T47D (cell line): ENCODE measurements at places on chromosomes 6 and 20.

DNA sequence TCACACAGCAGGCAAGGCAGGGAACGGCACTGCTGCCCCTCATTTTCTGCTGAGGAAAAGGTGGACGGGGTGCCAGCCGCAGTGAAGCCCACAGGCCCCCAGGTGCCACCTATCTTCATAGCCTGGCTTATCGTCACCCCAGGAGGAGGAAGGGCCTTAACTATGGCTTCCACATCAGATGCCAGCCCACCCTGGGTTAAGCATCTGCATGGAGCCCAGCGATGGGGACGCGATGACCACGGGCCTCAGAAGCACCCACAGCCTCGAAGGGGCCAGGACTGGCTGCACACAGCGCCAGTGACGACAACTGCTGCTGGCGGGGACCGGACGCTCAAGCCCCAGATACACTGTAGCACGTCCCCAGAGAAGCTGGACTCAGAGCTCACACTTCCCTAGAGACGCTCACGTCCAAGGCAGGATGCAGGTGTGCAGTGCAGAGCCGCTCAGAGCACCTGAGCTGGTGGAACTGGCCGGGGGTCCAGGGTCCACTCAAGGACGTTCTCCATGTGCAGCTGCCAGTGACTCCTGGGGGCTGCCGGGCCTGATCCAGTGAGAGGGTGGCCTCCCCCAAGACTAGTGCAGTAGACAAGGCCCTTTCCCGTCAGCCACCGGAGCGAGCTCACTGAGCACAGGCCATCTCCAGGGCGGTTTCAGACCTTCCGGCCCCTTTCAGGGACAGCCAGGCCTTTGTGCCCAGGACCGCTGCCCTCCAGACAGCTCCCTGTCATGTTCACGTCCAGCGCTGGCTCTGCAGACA, 83.0 kb downstream of the YTHDF1 start:
- no peak for DNase-seq

DNA sequence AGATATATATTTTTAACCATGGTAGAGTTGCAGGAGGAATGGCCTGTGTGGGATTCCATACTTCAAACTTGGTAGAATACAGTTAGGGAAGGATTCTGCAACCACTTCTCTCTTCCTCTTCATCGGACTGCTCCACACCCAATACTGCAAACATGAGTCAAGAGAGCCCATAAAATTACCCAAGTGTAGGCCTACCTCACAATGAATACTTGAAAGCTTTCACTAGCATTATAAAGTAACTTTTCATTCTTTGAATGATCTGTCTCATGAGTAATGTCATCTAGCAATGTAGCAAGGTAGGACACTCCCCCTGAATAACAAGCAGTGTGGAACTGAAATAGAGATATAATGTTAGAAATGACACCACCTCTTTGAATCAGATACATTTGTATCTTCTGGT, 79.4 kb downstream of the FOXC1 start:
- no peak for DNase-seq

DNA sequence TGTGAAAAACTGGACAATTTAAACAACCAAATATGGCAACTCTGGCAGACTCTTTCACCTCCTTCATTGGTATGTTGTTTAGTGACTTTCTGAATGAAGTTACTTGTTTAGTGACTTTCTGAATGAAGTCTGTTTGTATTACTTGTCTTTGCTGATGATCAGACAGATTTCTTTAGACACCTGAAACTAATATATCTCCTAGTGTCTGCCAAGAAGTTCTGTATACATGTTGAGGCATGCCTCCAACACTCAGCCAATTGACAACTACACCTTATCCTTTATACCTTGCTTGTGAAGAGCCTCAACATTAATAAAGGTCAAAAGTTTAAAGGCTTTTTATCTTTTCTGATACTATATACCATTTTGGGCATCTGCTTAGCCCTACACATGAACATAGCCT, 725.4 kb upstream of the EPHA7 start:
- no peak for DNase-seq

DNA sequence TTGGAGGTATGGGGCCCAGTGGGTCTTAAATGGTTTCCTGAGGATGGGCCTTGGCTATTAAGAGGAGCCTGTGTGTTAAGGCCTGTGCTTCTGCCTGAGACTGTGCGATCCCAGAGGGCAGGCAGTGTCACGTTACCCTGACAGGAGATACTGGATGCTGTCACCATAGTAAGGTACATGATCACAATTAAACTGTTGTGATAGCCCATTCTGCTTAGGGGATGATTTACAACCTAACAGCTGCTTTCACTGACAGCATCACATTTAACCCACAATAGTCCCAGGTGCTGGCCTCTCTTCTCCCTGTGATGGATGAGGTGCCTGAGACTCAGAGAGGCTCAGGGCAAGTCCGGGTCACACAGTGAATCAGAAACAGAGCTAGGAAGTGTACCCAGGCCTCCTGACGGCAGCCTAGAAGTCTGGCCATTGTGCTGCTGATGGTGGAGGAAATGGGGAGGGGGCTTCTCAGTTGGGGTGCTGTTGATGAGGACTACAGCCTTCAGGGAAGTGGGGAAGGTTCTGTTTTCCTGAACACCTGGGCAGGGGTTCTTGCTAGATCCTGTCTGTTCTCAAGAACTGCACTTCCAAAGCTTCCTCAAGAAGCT, 97.3 kb downstream of the MDGA1 start:
- DNase-seq: no peak

DNA sequence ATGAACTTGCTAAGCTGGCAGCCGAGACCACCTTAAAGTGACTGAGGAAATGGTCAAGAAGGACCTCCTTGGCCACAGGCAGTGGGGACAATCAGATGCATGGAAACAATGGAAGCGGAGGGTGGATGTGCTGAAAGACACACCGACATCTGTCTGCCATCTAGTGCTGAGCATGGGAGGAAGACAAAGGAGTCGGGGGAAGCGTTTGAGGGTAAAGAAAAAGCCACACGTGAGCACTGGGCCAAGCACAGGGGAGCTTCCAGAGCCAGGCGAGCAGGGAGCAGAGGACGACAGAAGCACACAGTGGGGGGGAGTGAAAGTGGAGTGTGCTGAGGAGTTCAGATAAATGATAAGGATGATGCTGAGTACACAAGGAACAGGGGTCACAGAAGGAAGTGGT, 367.8 kb downstream of the ZFAND3 start:
- no peak for DNase-seq

DNA sequence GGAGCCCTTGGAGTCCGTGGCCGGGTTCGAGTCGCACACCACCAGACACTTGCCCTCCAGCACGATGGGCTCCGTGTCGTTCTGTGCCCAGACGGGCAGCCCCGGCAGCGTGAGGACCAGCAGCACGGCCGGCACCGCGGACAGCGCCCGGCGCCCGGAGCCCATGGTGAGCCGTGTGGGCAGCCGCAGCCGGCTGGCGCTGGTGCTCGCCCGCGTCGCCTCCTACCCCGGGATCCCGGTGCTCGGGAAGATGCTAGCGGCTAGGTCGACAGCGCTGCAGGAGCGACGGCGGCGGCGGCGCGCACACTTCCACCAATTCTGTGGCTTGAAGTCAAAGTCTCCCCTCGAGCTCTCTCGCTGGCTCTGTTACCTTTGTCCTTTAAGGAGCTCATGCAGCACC, 1.3 kb downstream of the CBLN4 start:
- peak; percentile 33 for DNase-seq

- no peak for DNase-seq
These were observed 169.4 kb upstream of the RALGAPA2 start for GRCh38 chr20:20881808-20882207.

GRCh38 chr6:127980996-127981395, 80.1 kb upstream of the THEMIS start:
- no peak for DNase-seq

- peak; percentile 43 for DNase-seq
These were observed 104.6 kb downstream of the DTD1 start for GRCh38 chr20:18692447-18692846.

- DNase-seq: no peak
These were observed 119.5 kb downstream of the PHACTR3 start for GRCh38 chr20:59723607-59724456.

DNA sequence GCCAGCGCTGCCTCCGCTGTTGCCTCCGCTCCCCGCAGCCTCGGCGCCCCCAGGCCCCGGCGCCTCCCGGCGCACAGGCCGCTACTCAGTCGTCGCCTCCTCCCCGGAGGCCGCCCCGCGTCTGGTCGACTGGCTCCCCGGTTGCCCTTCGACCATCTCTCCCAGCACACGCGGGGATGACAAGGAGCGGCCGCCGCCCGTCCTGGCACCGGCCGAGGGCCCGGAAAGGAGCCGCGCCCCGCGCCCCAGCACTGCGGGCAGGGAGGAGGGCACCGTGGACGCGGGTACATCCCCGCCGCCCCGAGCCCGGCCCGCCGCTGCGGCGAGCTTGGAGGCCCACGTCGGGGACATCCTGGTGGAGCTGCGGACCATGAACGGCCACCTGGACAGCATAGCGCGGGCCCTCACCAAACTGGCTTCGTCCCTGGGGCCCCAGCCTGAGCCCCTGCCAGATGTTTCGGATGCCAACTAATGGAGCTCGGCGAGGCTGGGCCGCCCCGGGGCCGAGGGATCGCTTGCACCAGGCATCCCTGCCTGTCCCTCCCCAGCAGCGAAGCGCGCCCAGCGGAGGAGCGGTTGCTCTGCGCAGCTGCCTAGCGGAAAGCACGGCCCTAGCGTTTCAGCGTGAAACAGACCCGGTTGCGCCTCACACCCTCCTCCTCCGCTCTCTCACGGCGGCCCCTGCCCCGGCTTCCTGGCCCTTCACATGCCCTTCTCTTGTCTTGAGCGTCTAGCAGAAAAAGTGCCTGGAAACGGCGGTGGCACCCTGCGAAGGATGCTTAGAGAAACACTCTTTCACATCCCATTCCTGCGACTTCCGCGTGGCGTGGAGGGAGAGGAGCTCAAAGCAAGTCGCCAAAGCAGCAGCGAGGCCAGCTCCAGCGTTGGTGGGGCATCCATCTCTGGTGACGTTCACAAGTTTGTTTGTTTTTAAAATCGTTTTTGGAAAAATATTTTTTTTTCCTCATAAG, 285.8 kb upstream of the SUPT3H start:
- DNase-seq: no peak

GRCh38 chr20:58407201-58407873, 18.3 kb downstream of the VAPB start:
- DNase-seq: no peak

GRCh38 chr6:3551716-3552511, 95.1 kb upstream of the SLC22A23 start:
- no peak for DNase-seq

- no peak for DNase-seq
These were observed 63.0 kb downstream of the MAP3K7 start for GRCh38 chr6:90523779-90524310.

DNA sequence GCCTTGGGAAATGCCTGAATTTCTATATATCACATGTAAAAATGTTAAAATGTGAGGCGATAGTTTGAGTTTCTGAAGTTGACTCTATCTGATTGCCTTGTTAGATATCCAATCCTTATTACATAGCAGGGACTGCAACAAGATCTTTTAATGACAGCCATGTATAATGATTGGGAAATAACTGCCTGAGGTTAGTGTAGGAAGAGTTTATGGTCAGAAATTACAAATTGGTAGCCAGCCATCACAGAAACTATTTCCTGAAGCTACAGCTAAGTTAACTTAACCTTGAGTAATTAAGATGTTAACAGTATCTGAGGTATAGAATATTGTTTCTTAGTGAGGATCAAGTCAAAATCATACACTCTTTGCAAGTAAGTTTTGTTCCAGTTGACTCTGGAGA, 41.0 kb downstream of the AKIRIN2 start:
- DNase-seq: no peak

GRCh38 chr6:93079061-93079460, 340.3 kb downstream of the EPHA7 start:
- no peak for DNase-seq

GRCh38 chr6:140382355-140382754, 1007.9 kb upstream of the CITED2 start:
- no peak for DNase-seq

DNA sequence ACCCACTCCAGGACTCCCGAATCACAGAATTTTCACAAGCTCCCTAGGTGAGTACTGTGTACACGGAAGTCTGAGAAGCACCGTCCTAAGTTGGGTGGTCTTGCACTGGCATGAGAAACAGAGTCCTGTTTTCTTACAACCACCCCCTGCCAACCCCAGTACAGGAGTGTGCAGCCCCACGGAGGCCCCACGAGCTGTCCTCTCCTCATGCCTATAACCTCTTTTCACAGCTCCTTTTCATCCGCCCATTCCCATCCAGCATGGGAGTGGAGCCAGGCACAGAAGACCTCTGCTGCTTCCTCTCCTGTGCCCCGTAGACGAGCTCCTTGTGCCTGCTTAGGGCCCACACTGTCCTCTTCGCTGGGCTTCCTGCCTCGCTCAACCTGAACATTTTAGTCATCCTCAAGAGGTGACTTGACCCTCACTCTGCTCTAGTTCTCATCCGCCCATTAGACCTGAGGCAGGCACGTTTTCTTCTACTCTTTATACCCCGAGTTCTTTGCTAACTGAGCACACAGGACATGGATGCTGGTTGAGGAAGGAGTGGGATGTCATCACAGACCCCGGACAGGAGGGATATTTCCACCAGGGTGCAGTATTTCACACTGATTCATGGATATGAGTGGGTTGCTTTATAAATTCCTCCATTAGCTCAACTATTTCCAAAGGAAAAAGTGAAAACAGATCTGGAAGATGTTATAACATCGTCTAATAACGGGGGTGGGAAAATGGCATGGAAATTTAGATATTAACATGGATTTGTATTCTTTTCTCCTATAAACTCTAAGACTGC, 160.5 kb downstream of the TTLL2 start:
- DNase-seq: no peak

DNA sequence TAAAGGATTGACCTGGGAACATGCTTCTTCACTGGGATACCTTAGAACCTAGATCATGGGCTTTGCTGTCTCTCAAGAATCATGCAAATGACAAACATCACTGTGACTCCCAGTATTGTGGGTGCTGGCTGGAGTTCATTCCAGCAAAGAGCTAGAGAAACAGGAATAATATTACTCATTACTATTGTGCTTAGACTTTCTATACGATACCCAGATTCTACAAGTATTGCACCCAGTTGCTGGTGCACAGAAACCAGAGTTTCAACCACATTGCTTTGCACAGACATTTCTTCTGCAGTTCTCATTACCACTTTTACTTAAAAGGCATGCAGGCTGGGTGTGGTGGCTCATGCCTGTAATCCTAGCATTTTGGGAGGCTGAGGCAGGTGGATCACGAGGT, 220.4 kb upstream of the ZNF217 start:
- DNase-seq: no peak

GRCh38 chr6:44431118-44431725, 43.7 kb downstream of the CDC5L start:
- peak; percentile 71 for DNase-seq

DNA sequence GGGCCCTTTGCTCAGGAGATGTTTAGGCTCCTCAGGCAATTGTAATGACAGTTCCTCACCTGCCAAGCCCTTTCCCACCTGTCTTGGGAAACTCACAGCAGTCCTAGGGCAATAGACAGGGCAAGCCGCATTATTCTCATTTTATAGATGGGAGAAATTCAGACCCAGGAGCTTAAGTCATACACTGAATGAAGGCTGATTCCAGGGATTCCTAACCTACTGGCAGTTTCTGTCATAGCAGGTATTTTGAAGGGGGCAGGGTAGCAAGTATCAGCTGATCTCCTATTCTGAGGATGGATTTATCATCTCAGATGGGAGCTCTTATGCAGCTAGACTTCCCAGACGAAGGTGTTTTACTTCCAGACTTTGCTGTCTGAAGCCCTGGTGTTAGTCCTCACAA, 61.4 kb upstream of the MYL9 start:
- DNase-seq: no peak
